Mesothelial cell of epicardium (in vitro differentiated cells): ENCODE measurements at places on chromosomes 6 and 20. TPM values are rescaled to one million over a fixed set of nuclear protein-coding genes. Genes with fewer than 3 reads are reported as not detected.

Gene IL17F
- total RNA-seq: not detected in 3 replicates

Gene RAB44
- 0.07 to 0.16 TPM in 2 of 3 replicates, not detected in the other for total RNA-seq

Gene ANGPT4
- total RNA-seq: 0.31 to 0.35 TPM (median 0.34 TPM) in 3 replicates

Gene KHDRBS2
- total RNA-seq: 1.1 to 1.9 TPM (median 1.6 TPM) in 3 replicates

Gene CASS4
- 0.67 to 0.78 TPM (median 0.72 TPM) in 3 replicates for total RNA-seq

Gene MYO6
- total RNA-seq: 69.1 to 70.0 TPM (median 69.5 TPM) in 3 replicates

Gene HLA-DMA
- 1.7 to 2.1 TPM (median 2.0 TPM) in 3 replicates for total RNA-seq

Gene OR11A1
- not detected in 3 replicates for total RNA-seq

Gene CTCFL
- total RNA-seq: 0.23 to 0.33 TPM (median 0.27 TPM) in 3 replicates

Gene C2
- total RNA-seq: 1.6 to 2.9 TPM (median 2.7 TPM) in 3 replicates

Gene SOX18
- total RNA-seq: 0.23 to 0.34 TPM in 2 of 3 replicates, not detected in the other

Gene EDN3
- total RNA-seq: 17.4 to 19.0 TPM (median 17.6 TPM) in 3 replicates

GRCh38 chr6:168574075-168574698, 133.2 kb downstream of the SMOC2 start:
- no peak for DNase-seq

DNA sequence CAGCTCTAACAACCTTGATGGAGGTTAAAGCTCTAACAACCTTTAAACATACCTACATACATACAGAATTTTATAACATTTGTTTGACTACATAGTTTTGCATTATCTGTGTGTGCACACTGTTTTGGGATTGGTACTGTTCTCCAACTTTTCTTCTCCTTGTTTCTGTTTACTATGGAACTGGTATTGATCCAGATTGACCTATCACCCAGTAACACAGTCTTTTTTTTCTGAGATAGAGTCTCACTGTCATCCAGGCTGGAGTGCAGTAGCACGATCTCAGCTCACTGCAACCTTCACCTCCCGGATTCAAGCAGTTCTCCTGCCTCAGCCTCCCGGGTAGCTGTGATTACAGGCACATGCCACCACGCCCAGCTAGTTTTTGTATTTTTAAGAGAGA, 16.7 kb upstream of the SUMO4 start:
- DNase-seq: no peak

DNA sequence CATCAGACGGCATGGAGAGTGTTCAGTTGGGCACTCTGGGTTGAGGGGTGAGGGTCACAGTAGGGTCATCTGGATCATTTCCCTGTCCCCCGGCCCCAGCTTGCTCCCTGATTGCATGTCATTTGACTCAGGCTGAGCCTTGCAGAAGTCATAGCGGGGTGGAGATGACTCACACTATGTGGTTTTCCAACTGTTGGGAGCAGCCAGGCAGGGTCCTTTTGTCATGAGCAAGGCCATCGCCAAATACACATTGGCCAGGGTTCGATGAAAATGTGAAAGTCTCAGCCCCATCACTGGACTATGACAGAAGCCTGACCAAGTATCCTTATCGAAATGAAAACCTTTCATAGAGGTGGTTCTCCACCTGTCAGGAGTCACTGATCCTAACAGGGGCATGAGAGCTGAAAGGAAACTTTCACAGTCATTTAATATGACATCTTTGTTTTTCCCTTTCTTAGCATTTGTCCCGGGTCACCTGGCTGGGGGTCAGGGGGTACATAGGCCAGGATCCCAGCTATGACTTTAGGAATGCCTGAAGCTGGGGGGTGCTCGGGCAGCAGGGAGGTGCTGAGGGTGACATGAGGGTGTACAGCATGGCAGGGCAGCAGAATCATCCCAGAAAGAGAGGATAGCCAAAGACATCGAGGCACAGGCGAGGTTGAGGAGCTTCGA, 70.2 kb upstream of the CD93 start:
- DNase-seq: no peak

DNA sequence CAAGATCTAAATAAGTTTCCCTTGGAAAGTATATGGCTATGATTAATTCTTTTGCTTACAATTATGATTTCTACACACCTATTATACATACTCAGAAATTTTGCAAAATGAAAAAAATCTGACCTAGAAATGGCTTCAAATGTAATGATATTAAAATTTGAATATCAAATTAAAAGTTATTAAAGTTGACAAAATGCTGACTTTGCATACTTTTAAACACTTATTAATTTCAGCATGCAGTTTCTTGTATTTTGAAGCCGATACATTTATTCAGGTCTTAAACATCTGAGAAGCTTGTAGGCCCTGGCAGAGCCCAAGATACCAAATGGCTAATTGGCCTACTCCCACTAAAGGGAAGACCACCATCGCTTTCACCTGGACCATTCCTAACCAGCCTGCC, 59.8 kb downstream of the SMLR1 start:
- no peak for DNase-seq

- no peak for DNase-seq
Measured at GRCh38 chr6:62904687-62905086, 306.6 kb upstream of the FKBP1C start.

GRCh38 chr6:76683985-76684384, 611.5 kb upstream of the IMPG1 start:
- no peak for DNase-seq

DNA sequence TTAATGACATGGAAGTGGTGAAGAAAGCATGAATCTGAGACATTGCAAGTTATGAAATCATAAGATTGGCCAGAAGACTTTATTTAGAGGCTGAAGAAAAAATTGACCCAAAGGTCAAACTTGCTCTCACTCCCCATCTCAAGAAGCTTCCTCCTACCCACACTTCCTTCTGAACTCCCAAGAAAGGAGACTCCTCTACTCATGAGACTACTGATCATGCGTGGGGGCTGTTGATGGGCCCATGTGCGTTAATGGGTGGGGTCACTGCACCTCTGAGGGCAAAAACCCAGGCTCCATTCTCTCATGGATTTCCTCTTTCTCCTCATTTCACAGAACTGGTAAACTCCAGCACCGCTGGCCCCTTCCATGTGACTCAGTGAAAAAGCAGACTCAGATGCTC, 470.6 kb upstream of the ARID1B start:
- DNase-seq: no peak

GRCh38 chr20:57288651-57289277, 22.3 kb upstream of the BMP7 start:
- no peak for DNase-seq

DNA sequence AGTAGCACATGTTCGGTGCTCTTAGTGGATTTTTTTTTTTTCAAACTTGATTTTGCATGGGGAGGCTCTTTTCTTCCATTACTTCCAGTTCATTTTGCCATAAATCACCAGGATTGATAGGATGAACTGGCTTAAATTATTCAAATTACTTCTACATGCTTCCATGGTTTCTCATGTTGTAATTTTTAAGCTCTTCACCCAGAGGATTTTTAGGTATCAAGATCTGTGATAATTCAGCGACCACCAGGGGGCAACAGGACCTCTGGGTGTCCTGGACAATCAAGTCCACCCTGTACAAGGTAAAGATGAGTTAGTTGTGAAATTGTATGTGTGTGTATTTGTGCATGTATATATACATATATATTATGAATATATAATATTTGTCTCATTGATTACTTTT, 4.2 kb upstream of the EPHA7 start:
- DNase-seq: peak; percentile 61

DNA sequence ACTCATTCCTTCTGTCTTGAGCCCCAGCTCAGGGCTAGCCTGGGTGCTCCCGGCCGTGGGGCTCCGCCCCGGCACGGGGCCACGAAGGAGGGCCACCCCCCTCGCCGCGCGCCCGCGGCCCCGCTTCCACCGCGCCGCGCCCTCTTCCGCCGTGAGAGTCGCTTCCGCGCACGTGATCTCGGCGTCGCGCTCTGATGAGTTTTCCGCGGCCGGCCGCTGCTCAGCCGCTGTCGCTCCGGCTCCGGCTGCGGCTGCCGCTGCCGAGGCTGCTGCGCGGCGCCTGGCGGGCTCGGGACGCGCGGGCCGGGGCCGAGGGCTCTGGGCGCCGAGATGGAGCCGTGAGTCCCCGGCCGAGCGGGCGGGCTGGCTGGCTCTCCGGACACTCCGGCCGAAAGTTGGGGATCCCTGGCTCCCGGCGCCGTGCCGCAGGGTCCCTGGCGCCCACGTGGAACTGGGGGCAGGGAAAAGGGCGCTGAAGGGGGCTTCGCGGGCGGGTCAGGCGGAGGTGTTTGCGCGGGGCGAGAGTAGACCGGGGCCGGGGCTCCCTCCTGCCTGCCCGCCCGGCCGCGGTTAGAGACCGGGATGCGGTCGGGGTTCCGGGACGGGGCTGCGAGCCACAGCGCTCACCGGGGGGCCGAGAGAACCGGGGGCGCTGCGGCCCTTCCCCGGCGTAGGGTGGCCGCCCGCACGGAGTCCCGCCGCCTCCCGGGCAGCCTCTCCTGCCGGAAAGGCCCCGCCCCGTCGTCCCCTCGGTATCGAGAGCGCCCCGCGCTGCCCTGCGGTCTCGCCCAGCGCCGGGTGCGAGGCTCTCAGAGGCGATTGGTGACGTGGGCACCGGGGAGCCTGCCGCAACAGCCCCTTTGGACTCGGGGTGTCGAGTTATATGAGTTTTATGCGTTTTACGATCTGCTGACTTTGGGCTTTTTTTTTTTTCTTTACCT, at the start of gene TMEM181:
Gene TMEM181, plus strand, starts transcription at position 197 of the 941 bp plus-strand sequence. Its CDS starts 134 bp downstream, at position 331.
- DNase-seq: peak; percentile 87

DNA sequence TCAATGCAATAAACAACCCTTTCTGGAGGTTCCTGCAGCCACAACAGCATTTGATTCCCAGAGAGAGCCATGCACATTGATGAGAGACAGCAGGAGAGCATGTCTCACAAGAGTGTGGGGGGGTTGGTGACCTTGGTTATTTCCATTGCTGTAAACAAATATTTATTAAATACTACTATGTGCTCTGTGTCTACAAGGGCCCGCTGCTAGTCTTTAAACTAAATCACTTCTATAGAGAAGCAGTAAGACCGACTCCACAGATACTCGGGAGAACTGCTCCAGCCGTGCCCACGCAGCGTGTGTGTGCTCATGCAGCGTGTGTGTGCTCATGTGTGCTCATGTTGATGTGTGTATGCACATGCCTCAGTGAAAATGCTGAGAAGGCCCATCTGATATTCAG, 82.7 kb upstream of the TRAF3IP2 start:
- DNase-seq: no peak

DNA sequence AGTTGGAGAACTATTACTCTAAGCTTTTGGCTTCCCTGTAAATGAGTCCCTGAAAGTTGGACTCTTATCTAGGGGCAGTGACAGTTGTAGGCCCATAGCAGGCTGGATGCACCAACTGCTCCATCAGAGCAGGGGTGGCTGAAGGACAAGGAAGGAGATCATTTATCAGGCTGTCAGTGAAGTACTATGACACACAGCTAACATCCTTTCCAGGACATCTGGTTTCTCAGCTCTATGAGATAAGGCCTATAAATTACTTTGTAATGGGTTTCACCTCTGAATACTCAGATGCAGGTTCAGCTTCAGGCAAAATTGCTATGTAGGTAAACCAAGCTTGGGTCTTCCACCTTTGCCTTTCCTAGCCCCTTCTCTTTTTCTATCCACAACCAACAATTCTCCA, 468.5 kb downstream of the KIF16B start:
- DNase-seq: no peak

DNA sequence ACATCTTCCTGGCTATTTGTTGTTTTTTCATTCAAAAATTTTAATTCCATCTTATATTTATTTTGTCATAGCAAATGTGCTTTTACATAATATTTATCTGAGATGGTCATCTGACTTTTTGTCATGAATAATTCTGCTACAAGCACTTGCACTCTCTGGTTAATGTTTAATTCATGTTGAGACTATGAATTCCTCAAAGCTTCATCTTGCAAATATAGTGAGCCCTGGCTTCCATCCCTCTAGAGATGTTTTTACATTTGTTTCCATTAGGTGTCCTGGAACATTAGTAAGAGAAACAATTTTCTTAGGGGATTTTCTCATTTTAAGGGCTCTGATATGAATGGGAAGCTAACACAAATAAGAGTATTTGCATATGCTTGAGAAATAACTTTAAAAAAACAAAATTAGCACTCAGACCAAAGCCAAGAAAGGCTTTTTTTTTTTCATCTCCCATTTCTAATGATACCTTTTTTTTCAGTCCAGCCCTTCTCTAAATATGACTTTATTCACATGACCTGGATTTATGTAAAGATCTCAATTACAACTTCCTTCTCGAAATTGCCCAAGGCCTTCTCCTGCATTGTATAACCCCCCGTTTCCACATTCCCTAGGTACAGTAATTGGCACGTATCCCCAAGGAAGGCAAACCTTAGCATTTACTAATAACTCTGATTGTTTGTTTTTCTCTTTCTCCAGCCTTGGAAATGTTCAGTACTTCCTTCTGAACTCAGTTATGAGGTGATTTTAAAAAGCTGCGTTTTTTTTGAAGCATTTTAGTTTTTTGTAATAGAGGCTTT, 797.0 kb upstream of the GJE1 start:
- DNase-seq: no peak

DNA sequence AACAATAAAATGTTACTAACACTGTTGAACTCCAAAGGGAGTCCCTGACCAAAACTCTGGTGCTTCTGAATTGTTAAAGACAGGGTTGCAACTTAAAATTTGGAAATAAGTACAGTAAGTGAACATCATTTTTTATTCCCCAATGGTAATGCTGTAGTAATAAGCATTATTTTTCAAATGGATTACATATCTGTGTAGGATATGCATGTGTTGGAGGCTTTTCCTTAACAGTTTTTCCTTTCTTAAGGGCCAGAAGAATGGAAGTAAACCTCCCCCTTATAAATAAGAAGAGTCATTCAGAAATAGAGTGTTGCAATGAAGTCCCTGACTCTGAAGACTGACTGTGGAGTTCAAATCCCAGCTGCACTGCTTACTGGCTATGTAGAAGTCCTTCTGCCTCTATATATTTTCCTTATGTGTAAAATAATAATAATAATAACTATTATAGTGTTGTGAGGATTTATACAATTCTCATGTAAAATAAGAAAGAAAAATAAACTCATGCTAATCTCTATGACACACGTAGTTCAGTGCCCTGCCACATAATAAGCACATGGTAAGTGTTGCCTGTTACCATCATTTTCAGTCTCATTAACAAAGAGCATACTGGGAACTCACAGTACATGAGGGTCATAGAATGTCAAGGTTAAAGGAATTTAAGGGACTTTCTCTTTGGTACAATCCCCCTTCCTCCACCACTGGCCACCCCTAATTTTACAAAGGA, 129.8 kb upstream of the SMLR1 start:
- DNase-seq: no peak

GRCh38 chr6:130322673-130323268, 43.0 kb upstream of the TMEM200A start:
- peak; percentile 26 for DNase-seq

DNA sequence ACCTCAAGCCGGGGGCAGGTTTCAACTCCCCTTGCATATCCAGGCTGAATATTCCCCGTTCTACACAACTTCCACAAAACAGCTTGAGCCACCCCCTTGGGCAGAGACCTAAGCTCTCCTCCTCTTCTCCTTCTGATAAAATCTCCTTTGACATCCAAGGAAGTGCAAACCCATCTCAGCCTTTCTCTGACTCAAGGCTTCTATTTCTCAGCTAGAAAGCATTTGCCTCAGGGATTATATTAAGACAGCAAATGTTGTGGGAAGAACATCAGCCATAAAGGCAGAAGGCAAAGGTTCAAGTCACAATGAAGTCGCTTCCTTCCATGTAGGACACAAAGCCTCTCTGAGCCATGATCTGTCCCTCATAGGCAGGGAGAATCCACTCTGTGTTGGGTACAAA, 386.6 kb upstream of the ARID1B start:
- no peak for DNase-seq

- no peak for DNase-seq
Measured at GRCh38 chr6:111625461-111626391, 20.0 kb upstream of the TRAF3IP2 start.

GRCh38 chr6:152575161-152575560, 62.0 kb downstream of the SYNE1 start:
- DNase-seq: no peak
